Activated gamma-delta T cell treated with anti-CD3 and anti-CD28 coated beads, Interleukin-2, amount 50 U/mL, for 16 hours (primary cell): ENCODE measurements at places on chromosomes 4 and X.

DNA sequence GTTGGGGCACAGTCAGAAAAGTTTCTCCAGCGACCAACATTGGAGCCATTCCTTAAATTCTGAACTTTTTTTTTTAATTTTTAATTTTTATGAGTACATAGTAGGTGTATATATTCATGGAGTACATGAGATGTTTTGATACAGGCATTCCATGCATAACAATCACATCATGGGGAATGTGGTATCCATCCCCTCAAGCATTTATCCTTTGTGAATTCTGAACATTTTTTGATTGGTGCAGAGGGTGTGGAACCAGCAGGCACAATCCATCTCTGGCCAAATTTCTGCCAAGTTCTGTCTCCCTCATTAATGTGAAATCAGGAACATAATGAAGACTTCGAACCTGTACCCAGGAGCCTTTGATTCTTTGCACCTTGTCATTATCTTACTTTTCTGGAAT, 267.0 kb downstream of the FRMPD4 start:
- DNase-seq: no peak

DNA sequence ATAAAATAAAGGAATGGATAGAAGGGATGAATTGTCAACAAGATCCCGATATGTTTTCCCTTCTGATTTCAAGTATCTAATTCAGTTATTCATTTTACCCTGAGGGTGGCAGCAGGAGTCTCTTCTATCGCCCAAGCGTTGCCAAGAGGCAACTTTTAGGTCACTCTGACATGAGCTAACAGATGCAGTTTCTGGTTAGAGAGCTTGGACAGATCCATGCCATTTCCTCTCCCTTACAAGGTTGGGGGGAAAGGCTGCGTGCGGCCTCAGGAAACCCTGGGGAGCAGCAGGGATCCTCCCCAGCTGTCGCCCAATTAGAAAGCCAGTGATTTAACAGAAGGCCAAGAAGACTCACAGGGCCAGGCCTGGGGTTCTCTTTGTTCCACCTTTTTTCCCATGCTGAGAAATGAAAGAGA, 35.3 kb upstream of the WAS start:
- DNase-seq: peak; percentile 9

GRCh38 chr4:12701384-12701783, 782.8 kb downstream of the RAB28 start:
- DNase-seq: no peak

- no peak for DNase-seq
These were observed 139.2 kb upstream of the ANK2 start for GRCh38 chr4:112910109-112910736.

DNA sequence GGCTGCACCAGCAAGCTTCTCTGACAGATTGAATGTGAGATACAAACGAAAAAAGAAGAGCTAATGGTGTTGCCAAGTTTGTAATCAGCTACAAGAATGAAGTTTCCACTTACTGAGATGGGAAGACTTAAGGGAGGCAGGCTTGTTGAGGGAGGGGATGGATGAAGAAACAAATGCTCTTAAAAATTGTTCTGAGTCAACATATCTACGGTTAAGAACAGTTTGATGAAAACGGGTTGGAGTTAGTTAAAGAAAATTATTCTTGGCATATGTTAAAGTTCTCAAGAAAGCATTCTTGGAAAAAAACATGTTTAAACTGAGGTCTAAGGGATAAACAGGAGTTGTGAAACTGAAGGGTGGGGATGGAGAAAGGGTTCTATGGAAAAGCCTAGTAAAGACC, 816.3 kb upstream of the HS3ST1 start:
- no peak for DNase-seq

GRCh38 chrX:86148024-86148511, at the start of gene DACH2:
TSS of gene DACH2 (plus strand) at chrX:86148451.
- DNase-seq: peak; percentile 3

- DNase-seq: peak; percentile 13
These were observed 409 bp downstream of the UGDH start for GRCh38 chr4:39526765-39527295.

- no peak for DNase-seq
These were observed 15.4 kb downstream of the STX18 start for GRCh38 chr4:4526401-4526800.

DNA sequence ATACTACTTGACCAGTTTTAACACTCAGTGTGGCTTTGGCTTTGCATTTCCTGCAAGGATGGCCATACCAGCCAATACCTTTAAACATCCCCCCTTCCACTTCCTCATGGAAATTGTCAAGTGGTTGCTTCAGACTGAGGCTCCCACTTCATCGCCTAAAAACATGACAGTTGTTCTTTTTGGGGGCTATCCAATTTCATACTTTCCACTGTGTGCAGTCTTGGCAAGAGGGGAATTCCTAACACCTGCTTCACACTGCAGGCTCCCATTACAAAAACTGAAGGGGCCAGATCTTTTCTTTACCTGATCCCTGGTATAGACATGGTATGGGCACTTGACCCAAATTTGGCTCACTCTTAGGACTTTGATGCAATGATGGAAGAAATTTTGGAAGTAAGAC, 28.5 kb upstream of the TSR2 start:
- no peak for DNase-seq

- no peak for DNase-seq
These were observed 173.6 kb upstream of the LNX1 start for GRCh38 chr4:53764761-53765490.
